Muscle of arm (tissue), 14 donors: ENCODE measurements at places on chromosomes 7 and 10. TPM values are rescaled to one million over a fixed set of nuclear protein-coding genes. Genes with fewer than 3 reads are reported as not detected.

DNA sequence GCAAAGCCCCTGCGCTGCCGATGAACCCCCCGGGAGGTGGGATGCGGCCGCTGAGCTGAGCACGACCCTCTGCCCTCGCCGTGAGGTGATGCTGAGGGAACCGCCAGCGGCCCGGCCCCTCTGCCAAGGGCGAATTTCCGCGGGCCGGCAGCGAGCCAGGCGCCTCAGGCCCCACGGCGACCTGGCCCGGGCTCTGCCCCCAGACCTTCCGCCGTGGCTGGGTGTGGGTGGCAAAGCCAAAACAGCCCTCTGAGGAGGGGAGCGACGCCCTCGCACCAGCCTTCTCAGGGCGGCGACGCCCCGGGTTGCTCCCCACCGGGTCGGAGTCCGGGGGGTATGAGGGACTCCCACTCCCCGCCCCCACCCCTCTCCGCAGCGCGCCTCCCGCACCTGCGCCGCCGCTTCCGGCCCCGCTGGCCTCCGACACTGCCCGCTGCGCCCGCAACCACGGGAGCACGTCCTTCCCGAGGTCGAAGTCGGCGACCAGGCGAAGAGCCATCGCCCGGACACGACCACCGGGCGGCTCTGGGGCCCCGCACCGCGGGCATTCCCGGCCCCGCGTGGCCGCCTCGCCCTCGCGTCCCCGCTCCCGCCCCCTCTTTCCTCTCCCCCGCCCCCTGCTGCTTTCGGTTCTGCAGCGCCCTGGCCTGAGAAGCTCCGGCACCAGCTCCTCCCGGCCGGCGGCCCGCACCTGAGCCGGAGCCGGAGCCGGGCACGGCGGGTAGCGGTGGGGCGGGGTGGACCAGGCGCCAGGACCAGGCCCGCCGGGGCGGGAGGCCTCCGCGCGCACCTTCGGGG is at the start of gene GSAP:
GSAP (minus strand) TSS at position 527 of the 798 bp plus-strand sequence; CDS start at position 499, 28 bp downstream.
- DNase-seq: no peak

DNA sequence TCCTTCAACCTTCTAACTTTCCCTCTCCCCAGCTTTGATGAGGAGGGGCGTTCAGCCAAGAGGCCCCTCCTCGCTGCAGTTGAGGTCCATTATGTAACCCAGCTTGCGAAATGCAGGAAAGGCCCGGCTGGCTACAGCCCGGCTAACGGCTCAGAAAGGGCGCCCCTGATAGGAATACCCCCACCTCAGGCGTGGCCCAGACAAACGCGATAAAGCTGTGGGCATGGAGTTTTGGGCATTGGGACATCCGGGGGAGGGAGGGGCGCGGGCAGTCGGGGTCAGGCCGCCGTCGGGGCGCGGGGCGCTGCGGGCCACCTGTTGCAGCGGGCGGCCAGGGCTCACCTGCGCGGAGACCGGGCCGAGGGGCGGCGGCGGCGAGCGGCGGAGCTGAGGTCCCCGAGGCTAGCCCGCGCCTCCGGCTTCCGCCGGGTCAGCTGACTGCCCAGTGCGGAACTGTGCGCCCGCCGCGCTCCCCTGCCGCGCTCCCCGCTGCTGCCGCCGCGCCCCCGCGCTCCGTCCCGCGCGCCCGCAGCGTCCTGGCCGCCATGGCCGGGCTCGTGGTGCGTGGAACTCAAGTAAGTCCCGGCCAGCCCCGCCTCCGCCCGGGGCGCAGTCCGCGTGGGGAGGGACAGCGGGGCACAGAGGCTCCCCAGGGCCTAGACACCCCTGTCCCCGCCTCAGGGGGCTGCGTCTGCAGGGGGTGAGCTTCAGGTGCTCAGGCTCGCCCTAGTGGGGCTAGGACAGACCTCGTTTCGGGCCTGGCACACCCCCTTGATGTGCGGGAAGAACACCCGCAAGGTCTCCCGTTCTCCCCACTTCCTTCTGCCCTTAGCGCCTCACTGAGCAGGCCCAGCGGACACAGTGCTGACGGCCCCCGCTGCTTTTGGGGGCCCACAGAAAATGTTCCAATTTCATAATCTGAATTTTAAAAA is at the start of gene LRMDA:
LRMDA (plus strand) TSS at position 445 of the 932 bp plus-strand sequence.
- DNase-seq: no peak

GRCh38 chr10:44674536-44675386 is 236.4 kb upstream of the TMEM72 start:
- DNase-seq: no peak

- DNase-seq: no peak
Measured at GRCh38 chr10:63553031-63553430, 31.8 kb downstream of the REEP3 start.

DNA sequence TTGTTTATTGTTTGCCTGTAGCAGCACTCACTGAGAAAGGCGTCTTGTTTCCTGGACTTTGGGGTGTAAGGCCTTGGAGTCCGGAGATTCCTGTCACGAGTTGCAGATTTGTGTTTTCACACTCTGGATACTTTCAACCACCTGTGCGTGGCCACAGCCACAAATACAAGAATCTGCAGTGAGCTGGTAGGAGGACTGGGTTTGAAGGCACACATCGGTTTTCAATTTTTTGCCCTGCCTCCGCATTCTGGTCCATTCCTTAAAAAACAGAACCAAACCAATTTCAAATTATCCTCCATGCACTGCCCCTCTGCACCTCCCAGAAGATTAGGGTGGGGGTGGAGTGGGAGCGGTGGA is 619 bp downstream of the EXOC4 start:
- DNase-seq: peak; percentile 20

GRCh38 chr10:107701943-107702342 is 537.4 kb upstream of the SORCS1 start:
- no peak for DNase-seq

DNA sequence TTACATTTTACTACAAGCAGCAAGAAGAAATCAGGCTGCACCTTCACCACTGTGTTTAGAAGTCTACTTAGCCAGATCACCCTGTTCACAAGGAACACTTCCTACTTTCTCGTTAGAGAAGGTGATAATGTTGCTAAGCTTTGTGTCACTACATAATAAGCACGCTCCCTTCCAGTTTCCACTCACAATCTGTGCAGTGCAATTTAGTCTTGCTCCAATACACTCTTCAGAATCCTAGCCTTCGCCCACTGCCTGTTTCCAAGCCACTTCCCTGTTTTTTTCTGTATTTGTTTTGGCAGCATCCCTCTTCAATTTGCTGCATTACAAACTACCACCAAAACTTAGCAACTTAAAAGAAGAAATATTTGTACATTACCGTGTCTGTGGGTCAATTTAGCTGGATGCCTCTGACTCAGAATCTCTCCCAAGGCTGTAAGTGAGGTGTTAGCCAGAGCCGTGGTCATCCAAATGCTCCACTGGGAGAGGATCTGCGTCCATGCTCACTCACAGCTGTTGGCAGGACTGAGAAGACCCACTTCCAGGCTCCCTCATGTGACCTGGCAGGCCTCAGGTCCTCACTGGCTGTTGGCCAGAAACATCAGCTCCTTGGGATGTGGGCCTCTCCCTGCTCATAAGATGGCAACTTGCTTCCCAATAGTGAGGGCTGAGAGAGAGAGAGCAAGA is 110.4 kb downstream of the PON1 start:
- DNase-seq: peak; percentile 90

DNA sequence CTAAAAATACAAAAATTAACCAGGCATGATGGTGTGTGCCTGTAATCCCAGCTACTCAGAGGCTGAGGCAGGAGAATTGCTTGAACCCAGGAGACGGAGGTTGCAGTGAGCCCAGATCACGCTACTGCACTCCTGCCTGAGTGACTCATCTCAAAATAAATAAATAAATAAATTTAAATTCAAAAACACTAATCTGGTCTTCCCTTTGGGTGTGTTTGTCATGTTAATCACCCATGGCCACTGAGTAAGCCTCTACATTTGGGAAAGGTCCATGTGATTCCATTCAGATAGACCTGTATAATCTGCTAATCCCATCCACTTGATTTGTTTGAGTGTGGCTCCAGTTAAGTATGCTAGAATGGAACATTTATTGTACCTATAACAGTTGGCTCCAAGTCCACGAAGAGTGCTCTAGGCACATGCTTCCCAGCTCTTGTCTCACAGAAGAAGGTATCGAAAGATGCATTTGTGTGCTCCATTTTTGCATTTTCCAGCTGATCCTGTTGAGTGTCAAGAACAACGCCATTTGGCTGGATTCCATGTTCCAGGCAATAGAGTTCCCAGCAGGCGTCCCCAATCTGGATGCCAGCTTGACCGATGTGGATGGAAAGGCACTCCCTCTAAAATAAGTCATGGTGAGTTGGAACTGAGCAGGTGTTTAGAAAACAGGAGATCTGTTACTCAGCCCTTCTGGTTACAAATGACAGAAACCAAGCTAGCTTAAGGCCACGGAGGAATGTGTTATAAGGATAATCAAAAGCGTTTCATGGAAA is 4.0 kb downstream of the TUBAL3 start:
- DNase-seq: no peak

The SEMA3A gene
- 20.2 TPM for polyA plus RNA-seq

The LIPK gene
- not detected for polyA plus RNA-seq

The AGAP5 gene
- 10.0 TPM for polyA plus RNA-seq
